DND-41 (cell line): ENCODE measurements at places on chromosomes 5 and 9.
A peak's percentile ranks its signal among the peaks of the same experiment; 100 is the strongest.

GRCh38 chr5:57036761-57037160, 84.8 kb upstream of the MIER3 start:
- no peak overlapping the region for H3K27ac ChIP-seq
- H3K27me3 ChIP-seq = peaks cover 7% of the 10 kb centered on the region
- H3K36me3 ChIP-seq = no peaks in the 10 kb centered on the region
- DNase-seq = peak; percentile 13
- no peaks in the 10 kb centered on the region for H3K4me1 ChIP-seq
- H3K4me3 ChIP-seq = no peak overlapping the region

DNA sequence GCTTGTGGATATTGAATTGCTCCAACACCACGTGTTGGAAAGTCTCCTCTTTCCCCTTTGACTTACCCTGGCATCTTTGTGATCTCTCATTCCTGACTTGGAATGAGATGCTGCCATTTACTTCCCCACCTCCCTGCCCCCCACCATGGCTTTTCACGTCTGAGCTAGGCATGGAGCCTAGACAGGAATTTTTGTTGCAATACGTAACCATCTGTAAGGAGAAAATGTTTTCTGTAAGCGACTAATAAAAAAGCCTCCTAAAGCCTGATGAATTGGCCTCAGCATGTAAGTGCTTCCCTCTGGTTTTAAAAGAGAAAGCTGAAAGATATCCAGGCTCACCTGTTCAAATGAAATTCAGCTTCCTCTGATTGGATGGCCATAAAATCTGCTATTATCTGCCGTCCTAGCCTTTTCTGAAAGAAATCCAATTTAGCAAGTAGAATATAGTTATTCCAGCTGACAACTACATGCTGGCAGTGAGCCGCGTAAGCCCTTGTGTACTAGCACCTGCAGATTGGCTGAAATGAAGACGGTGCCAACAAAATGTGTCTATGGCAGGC, 200.1 kb downstream of the NSG2 start:
- H3K27me3 ChIP-seq = no peaks in the 10 kb centered on the region
- H3K27ac ChIP-seq = no peak overlapping the region
- H3K4me3 ChIP-seq = no peak overlapping the region
- H3K36me3 ChIP-seq = no peaks in the 10 kb centered on the region
- no peak for DNase-seq

DNA sequence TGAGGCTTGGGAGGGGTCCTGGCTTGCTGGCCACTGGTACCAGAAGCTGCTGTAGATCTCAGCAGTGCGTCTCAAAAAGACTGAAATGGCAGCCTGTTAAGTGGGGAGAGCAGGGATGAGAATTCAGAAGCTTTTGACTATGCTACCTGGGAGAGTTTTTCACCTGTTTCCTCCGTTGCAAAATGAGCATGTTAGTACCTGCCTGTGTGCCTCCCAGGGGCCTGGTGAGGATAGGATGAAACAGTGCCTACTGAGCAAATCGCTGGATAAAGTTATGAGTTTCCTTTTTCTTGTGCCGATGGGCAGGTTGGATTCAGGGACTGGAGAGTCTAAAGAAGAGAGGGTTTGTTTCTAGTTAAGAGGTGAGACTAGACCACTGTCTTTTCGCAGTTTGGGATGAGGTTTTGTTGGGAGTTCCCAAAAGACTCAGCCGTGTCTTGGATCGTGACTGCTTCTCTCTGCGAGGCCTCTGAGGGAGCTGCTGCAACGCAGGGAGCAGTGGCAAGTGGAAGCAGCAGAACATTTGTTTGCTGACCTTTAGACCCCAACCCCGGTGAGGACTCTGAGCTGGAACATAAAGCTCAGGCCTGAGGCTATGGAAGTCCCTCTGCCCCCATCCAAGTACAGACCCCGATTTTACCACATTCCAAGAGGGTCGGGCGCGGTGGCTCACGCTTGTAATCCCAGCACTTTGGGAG, 1.4 kb downstream of the RALGPS1 start:
- no peak overlapping the region for H3K4me3 ChIP-seq
- no peak overlapping the region for H3K27ac ChIP-seq
- H3K27me3 ChIP-seq = peaks cover 21% of the 10 kb centered on the region
- no peaks in the 10 kb centered on the region for H3K4me1 ChIP-seq
- DNase-seq = no peak

- no peaks in the 10 kb centered on the region for H3K4me1 ChIP-seq
- no peak for DNase-seq
- H3K36me3 ChIP-seq = no peaks in the 10 kb centered on the region
- no peak overlapping the region for H3K27ac ChIP-seq
- H3K27me3 ChIP-seq = no peaks in the 10 kb centered on the region
Measured at GRCh38 chr9:18268381-18268780, 205.6 kb upstream of the ADAMTSL1 start.

- H3K4me3 ChIP-seq = no peak overlapping the region
- H3K36me3 ChIP-seq = no peaks in the 10 kb centered on the region
- H3K27me3 ChIP-seq = no peaks in the 10 kb centered on the region
- no peaks in the 10 kb centered on the region for H3K4me1 ChIP-seq
- no peak overlapping the region for H3K27ac ChIP-seq
- no peak for DNase-seq
Measured at GRCh38 chr5:20109326-20109725, 121.3 kb upstream of the CDH18 start.

- no peaks in the 10 kb centered on the region for H3K36me3 ChIP-seq
- H3K27me3 ChIP-seq = no peaks in the 10 kb centered on the region
- no peak overlapping the region for H3K4me3 ChIP-seq
- no peak for DNase-seq
- no peaks in the 10 kb centered on the region for H3K4me1 ChIP-seq
- H3K27ac ChIP-seq = no peak overlapping the region
Measured at GRCh38 chr9:86629530-86629929, 275.3 kb upstream of the TUT7 start.

GRCh38 chr5:43573058-43573457, 16.2 kb upstream of the PAIP1 start:
- no peaks in the 10 kb centered on the region for H3K4me1 ChIP-seq
- no peak overlapping the region for H3K4me3 ChIP-seq
- H3K27me3 ChIP-seq = no peaks in the 10 kb centered on the region
- peaks cover 6% of the 10 kb centered on the region; the same call in 1 of the 2 replicates for H3K36me3 ChIP-seq
